Stimulated activated CD8-positive, alpha-beta memory T cell treated with anti-CD3 and anti-CD28 coated beads, Interleukin-4, amount 100 ng/mL, for 4 hours (primary cell): ENCODE measurements at places on chromosomes 12 and 14.

DNA sequence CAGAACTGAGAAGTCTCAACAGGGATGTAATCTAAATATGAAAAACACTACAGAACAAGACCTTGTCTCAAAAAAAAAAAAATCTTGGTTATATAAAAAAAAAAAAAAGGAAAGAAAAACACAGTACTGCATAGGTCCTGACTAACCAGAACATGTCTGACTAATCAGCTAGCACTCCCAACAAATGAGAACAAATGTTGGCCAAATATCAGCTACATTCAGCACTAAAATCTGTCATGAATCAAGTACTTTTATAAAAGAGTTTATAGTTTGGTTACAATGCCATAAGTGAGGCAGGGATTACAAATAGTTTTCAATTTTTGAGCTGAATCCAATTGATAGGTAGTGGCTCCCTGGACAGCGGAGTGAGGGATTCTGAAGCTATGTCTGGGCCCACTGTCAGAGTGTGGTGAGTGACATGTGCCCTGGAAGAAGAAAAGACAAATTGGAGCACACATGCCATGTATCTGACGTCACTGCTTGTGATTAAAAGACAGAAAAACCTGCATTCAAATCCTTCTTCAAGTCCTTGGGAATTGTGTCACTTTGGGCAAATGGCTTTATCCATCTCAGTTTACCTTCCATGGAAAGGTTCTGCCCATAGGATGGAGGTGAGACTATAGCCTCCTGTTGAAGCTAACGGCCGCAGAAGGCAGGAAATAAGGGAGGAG is 5.6 kb upstream of the FAM234B start:
- DNase-seq, result no peak

GRCh38 chr14:68927956-68928675 is 51.0 kb downstream of the ACTN1 start:
- no peak for DNase-seq

DNA sequence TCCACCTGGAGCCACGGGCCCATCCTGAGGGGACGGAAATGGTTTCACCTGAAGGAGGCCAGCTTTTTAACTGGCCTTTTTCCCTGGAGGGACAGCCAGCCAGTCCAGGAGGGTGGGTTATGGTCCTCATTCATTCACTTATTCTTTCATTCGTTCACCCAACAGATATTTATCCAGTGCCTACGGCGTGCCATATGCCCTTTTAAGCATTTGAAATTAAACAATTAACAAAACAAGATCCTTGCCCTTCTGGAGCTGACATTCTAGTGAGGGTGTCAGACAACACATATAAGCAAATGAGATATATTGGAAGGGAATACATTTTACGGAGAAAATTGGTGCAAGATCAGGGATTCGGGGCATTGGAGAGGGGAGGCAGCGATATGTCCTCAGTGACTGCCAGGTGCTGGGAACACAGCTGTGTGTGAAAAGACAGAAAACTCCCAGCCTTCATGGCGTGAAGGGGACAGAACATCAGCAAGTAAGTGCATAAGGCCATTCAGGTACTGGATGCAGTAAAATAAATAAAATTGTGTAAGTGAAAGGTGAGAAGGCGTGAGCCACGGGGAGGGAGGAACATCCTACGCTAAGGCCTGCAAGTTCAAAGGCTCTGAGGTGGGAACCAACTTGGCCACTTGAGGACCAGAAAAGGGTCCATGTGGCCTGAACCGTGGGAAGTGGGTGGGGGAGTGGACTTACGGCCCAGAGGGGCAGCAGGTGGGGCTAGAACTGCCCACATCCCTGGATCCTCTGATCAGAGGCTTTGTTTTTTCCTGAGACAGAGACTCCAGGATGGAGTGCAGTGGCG is 684 bp upstream of the ABCB9 start:
- no peak for DNase-seq

DNA sequence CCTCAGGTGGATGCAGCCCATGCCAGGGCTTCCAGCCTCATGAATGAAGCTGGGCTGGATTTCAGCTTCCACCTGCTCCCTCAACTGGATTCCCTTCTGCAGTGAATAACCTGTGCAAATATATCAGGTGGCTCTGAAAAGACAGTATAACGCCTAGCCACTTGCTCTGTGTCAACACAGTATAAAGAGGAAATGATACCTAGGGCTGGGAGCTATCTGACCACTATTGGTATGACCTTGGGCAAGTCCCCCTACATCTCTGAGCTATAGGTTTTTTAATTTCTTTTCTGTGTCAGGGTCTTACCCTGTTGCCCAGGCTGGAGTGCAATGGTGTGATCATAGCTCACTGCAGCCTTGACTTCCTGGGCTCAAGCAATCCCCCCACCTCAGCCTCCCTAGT is 19.8 kb downstream of the ISM2 start:
- no peak for DNase-seq

GRCh38 chr12:9961106-9961505 is 10.1 kb upstream of the CLEC12A start:
- no peak for DNase-seq

- DNase-seq, result no peak
These were observed 89.2 kb downstream of the CFAP54 start for GRCh38 chr12:96578526-96579125.

DNA sequence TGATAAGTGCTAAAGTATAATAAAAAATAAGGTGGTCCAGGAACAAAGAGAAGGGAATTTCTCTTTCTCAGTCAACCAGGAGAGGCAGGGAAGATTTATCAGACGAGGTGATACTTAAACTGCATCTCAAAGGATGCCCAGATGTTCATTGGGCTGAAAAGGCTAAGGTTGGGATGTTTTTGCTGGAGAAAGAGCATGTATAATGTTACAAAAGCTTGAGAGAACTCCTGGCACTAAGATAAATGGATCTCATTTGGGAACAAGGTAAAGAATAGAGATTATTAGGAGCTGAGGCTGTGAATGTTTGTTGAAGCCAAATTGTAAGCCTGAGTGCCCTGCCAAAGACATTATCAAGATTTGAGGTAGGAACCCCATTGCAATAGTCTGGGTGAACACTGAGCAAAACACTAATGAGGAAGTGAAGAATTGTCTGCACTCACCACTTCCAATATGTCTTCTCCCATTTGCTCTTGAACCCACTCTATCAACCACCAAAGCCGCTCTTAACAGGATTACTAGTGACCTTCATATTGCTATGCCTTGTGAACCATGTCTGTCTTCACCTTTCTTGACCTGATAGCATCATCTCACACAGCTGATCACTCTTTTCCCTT is 149.0 kb upstream of the ARID2 start:
- DNase-seq, result no peak

DNA sequence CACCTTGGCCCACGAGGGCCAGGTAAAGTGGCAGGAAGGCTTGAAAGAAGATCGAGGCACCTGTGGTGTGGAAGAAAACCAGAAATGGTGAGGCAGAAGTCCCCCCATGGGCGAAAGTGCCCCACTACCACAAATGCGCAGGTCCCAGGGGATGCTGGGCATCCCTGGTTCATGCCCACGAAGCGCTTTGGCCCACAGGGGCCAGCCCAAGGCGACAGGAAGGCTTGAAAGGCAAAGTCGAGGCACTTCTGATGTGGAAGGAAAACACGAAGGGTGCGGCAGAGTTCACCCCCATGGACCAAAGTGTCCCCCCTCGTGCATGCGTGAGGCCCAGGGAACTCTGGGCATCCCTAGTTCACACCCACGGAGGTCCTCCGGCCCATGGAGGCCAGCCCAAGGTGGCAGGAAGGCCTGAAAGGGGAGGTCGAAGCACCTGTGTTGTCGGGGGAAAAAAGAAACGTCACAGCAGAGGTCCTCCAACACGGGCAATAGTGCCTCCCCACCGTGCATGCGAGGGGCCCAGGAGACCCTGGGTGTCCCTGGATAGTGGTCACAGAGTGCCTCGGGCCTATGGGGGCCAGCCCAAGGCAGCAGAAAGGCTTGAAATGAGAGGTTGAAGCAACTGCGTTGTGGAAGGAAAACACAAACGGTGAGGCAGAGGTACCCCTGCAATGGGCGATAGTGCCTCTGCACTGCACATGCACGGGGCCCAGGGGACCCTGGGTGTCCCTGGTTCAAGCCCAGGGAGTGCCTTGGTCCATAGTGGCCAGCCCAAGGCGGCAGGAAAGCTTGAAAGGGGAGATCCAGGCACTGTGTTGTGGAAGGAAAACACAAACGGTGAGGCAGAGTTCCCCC is 373.9 kb downstream of the ALG10 start:
- DNase-seq, result no peak

- DNase-seq, result no peak
These were observed 459.5 kb upstream of the FAR2 start for GRCh38 chr12:28689398-28690175.

DNA sequence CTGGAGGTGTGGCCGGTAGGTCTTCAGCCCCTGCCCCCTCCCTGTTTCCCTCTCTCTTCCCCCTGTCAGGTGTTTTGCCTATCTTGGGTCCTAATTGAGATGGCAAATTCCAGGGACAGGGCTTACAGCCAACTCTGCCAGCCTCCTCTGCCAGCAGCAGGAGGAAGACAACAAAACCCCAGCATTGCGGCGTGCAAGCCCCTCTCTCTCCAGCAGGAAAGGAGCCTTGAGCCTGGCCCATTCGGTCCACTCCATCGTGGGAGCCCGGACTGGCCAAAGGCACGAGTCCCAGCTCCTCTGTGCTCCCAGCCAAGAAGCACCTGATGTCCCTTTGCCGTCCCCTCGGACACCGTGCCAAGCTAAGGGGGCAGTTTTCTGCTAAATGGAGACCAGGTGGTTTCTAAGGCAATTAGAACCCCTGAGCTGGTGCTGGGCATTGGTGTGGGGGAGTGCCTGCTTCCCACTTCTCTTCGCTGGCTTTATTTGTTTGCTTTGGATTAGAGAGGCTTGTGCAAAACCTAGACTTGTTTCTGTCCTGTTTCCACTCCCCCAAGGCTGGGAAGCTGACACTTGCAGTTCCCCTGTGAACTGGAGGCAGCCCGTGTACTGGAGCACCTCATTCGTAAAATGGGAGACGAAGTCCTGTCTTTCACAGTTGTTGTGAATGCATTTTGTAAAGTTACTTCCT is 57.1 kb upstream of the LHX5 start:
- no peak for DNase-seq
